ENCODE measurements at places on chromosomes 12 and 14.

DNA sequence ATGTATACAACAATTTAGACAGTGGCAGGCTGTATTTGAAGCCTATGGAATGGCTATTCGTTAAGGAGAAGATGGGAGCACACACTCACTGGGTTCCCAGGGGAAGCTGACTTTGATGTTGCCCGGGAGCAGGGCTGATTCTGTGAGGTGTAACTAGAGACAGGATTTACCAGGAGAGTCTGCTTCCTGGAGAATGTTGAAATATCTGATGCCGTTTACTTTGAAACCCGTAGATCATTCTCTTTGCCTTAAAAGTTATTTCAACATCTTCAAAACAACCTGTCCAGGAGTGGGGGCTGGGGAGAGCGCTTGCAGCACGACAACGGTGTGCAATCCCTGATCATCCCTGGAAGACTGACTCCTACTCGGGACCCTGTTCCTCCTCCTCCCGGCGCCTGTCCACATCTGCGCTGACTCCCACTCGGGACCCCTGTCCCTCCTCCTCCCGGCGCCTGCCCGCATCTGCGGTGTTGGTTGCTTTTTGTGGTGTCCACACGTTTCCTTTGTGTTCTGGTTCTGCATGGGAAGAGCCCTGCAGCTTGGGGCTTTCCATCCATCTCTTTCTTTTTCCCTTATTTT, 72.6 kb downstream of the AACS start:
- no peak for DNase-seq

GRCh38 chr12:104458694-104459367, 2.1 kb downstream of the CHST11 start:
- no peak for DNase-seq

GRCh38 chr12:14841761-14842160, 1.6 kb downstream of the ART4 start:
- DNase-seq, result no peak

GRCh38 chr12:130151846-130152245, 10.4 kb upstream of the FZD10 start:
- no peak for DNase-seq

DNA sequence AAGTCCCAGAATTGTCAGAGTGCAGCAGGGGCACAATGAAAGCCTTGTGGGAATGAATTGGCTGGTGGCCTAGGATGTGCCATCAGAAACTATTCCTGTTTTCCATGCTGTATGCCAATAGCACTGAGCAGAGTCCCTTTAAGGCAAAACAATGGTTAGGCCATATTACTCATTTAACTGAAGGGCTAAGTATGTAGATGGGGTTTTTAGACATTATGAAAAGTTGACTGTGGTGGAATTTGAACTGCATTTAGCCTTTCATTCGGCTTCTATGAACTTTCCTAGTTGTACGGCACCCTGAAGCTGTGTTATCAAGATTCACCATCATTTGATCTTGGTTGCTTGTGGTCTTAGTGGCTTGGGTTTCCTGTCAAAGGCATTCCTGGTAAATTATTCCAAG, 24.8 kb downstream of the IL26 start:
- no peak for DNase-seq

GRCh38 chr12:32889011-32889760, 7.4 kb downstream of the PKP2 start:
- no peak for DNase-seq

DNA sequence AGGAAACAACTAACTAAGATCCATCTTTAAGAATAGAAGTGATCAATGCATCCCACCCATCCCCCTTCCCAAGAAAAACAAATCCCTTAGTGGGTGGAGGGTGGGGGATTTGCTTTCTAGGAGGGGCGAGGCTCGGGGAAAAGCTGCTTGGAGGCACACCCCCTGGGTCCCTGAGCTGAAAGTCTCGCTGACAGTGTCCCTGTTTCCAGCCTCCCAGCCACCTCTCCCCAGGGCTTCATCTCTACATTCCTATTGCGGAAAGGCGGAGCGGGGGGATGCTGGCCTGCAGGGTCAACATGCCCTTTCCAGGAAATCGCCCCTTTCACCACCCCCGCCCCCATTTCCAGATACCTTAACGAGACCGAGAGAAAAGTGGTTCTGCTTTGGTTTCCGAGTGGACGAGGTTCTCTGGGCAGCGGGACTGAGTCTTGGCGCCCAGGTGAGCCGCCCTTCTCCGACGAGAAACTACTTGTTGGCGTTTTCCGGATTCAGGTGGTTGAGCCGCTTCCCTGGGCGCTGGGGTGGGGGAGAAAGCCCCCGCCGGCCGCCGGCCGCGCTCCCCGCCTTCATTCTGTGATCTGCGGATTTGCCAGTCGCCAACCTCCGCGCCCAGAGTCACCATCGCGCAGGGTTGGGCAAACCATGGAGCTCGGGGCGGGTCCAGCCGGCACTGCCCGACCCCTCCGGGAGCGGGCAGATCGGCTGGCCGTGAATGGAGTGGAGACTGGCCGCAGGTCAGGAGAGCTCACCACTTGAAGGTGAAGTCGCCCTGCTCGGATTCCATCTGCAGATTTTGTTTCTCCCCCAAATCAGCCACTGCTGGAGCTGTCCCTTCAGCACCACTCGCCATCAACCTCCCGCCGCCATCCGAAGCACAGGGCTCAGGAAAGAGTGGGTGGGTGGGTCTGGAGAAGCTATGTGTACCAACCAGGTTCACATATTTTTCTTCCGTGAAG, 505 bp downstream of the KCNC2 start:
- DNase-seq, result no peak

DNA sequence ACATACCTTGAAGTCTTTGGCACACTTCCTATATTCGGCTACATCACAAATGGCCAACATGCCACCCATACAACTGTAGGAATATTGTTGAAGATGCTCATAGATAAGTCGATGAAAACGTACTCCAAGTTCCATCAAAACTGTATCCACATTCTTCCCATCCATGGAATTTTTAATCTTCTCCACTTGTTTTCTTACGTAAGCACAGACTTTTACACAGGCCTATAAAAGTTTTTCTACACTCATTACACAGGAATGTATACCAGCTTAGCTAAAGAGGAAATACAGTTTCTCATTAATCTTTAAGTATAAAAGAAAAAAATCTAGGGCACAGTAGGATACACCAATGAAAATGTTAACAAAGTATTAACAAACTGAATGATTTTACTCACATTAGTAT, 59.1 kb downstream of the EXOC5 start:
- DNase-seq, result no peak

- DNase-seq, result peak; percentile 52
Measured at GRCh38 chr12:111636209-111636945, 37.3 kb upstream of the ATXN2 start.
